ENCODE measurements at places on chromosomes 16 and 17. TPM values are rescaled to one million over a fixed set of nuclear protein-coding genes. Genes with fewer than 3 reads are reported as not detected.

LLGL2 gene
- not detected for total RNA-seq

ST6GALNAC1 gene
- not detected for total RNA-seq

TM4SF5 gene
- total RNA-seq: not detected

IGSF6 gene
- total RNA-seq: not detected

IRX5 gene
- total RNA-seq: 2.5 TPM

RCVRN gene
- not detected for total RNA-seq

AP2B1 gene
- 118 TPM for total RNA-seq

CRYBA1 gene
- total RNA-seq: not detected

TEX19 gene
- total RNA-seq: not detected

RNF213 gene
- 88.7 TPM for total RNA-seq

KRT31 gene
- total RNA-seq: 0.09 TPM

TBC1D28 gene
- not detected for total RNA-seq

ATP2C2 gene
- not detected for total RNA-seq

SLFN14 gene
- total RNA-seq: not detected

CHTF8 gene
- total RNA-seq: 20.0 TPM

CDH1 gene
- total RNA-seq: not detected

TSR1 gene
- 24.2 TPM for total RNA-seq

SYCE1L gene
- total RNA-seq: 0.09 TPM

PMP22 gene
- 111 TPM for total RNA-seq

MYH8 gene
- total RNA-seq: not detected

NOD2 gene
- total RNA-seq: not detected

SPIRE2 gene
- total RNA-seq: 7.1 TPM

CRHR1 gene
- total RNA-seq: not detected

SMIM36 gene
- not detected for total RNA-seq

CSH1 gene
- total RNA-seq: not detected

C16orf89 gene
- 1.6 TPM for total RNA-seq

IKZF3 gene
- not detected for total RNA-seq

CHP2 gene
- not detected for total RNA-seq

Data from fibroblast of the aortic adventitia (primary cell).